ENCODE measurements at places on chromosomes 13 and 19. TPM values are rescaled to one million over a fixed set of nuclear protein-coding genes. Genes with fewer than 3 reads are reported as not detected.

GSX1 gene
- polyA plus RNA-seq = not detected

DNA sequence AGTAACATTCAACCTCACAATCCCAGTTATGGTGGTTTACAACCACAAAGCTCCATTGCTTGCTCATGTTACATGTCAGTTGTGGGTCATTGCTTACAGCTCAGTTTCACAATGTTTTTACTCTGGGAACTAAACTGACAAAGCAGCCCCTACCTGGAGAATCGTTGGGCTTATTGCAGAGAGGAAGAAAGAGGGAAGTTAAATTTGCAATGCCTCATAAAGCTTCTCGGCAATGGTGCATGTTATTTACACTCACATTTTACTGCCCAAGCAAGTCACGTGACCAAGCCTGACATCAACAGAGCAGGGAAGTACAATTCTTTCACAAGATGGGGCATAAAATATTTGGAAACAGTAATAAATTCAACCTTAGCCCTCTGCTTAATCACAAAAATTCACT, 441.6 kb downstream of the TDRD3 start:
- no peak for DNase-seq

DNA sequence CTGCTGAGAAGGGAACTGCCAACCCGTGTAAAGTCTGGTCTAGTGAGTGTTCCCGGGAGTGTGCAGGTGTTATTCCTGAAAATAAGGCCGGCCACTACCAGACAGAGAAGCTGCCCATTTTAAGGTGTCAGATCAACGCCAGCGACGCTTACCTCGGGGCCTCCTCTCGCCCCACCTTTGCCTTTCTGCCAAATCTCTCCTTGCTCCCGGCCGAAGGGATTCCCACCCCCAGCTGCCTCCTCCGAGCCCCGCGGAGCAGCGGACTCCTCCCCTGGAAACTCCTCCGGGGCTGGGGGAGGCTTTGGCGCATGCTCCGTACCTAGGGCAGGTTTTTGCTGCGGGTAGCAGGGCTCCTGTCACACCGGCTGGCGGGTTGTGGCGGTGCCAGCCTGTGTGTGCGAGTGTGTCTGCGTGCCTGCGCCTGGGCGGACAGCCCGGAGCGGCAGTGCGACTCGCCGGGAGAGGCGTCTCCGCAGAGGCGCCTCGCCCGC, at the start of gene HS6ST3:
TSS of gene HS6ST3 (plus strand) at position 359 of the 491 bp plus-strand sequence.
- DNase-seq = no peak

- DNase-seq = no peak
Measured at GRCh38 chr13:75770592-75771011, 134.5 kb downstream of the LMO7 start.

- DNase-seq = no peak
Measured at GRCh38 chr19:11247934-11248333, 8.5 kb downstream of the ANGPTL8 start.

- no peak for DNase-seq
Measured at GRCh38 chr13:29454931-29455481, 140.5 kb downstream of the SLC7A1 start.

DNA sequence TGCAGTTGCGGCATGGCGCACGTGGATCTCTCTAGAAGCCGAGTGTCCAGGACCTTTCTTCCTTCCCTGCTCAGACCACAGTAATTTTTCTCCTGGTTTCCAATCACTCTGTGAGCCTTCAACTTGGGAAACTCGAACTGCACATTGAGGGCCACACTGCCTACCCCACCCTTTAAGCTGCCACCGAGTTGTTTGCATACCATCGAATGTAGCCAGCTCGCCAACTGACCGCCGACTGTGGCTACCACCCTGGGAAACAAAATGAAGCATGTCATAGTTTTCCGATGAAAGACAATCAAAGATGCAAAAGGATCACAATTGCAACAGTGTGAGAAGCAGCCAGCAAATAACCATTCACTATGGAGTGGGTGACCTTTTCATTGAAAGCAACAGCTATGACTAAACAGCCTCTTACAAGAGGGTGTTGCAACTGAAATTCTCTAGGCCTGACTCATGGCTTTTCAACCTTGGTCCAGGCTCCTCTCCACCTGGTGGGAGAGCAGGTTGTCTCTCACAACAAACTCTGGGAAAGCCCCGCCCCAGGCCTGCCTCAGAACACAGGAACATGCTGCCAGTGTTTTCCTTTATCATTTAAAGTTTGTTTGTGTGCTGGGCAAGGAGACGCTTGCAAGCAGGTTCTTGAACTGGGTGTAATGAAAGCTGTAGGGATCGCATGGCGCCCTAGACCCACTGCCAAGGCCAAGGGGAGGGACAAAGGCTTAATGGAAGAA, 141.7 kb upstream of the SERP2 start:
- no peak for DNase-seq

- peak; percentile 20 for DNase-seq
Measured at GRCh38 chr19:15288146-15288963, 44.0 kb downstream of the BRD4 start.

DNA sequence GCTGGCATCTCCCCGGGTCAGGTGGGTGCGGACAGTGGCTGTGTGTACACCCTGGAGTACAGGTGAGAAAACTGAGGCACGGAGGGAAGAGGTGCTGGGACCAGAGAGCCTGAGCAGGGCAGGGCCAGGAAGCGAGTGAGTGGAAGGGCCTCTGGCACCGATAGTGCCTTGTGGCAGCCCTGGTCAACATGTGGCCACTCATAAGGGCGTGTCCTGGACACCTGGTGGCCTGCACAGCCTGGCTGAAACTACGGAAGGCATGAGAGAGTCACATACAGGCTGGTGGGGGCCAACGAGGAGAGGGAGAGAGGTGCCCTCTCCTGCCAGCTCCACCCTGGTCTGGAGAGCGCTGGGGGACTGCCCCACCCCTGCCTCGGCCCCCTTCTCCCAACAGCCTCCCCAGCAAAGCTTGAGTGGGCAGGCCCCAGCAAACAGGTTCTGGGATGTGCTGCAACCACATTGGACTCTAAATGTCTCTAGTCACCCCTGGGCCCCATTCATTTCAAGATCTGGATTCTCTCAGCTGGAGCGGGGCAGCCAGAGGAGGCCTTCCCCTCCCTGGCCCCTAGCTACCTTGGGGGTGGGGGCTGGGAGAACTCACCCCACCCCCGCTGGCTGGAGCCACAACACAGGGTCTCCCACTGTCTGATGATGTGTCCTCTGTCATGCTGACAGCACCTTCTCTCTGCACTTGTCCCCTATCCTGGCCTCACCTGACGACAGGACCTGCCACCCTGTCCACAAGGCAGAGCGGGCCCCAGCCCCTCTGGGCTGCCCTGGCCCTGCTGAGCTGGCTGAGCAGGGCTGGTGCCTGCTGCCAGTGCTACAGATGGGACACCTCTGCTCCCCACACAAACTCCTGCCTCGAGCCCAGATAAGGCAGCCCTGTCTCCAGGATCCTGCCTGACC, 5.8 kb downstream of the CBARP start:
- no peak for DNase-seq
